AG04449 (cell line): ENCODE measurements at places on chromosomes 2 and 18.
A peak's percentile ranks its signal among the peaks of the same experiment; 100 is the strongest.

GRCh38 chr2:129078548-129078947 is 759.9 kb upstream of the HS6ST1 start:
- DNase-seq = no peak

DNA sequence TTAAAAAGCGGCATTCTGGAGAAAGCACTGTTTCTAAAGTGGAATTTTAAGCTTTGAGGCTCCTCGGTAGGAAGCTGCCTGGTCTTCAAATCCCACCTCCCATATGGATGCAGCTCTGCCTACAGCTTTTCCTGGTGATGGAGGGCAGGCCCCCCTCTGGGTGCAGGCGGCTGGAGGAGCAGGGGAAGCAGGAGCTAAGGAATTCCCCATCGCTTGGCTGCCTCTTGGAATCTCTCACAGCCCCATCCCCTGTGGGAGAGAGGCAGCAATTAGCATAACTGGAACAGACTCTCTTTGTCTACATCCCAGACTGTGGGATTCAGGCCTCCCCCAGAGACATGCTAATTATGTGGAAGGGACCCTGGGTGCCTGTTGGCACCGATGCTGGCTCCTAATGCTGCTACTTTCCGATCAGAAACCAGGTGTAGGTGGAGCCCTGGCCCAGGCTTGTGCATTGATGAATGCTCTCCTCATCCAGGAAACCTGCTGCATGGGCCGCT is 51.3 kb downstream of the LIPG start:
- no peak for DNase-seq

- DNase-seq = no peak
Observed at GRCh38 chr2:48258481-48259149, 271.3 kb upstream of the STON1 start.

DNA sequence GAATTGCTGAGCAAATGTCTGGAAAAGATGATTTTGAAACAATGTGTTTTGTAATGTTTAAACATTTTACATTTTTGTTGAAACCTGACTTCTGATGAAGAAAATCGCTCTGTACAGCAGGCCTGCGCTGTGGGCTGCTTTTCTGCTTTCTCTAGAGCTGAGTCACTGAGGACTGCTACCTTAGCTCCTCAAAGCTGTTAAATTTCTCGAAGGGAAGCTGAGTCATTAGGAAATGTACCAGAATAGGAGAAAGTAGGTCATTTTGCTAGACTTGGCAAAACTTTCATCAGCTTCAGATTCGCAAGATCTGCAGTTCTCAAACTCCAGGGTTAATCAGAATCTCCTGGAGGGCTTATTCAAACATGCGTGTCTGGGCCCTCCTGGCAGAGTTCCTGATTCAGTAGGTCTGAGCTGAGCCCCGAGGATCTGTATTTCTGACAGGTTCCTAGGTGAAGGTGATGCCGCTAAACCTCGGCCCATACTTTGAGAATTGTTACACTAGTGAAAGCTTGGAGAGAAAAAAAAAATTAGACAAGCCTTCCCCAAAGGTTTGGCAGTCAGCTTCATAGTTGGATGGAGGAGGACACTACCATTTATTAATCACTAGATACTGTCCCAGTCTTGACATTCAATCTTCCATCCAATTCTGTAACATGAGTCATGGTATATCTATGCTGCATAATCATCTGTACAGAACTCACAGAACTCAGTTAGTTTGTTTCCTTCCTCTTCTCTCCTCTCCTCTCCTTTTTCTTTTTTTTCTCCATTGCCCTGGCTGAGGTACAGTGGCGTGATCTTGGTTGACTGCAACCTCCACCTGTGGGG is 297.6 kb downstream of the PARD3B start:
- peak; percentile 83 for DNase-seq

DNA sequence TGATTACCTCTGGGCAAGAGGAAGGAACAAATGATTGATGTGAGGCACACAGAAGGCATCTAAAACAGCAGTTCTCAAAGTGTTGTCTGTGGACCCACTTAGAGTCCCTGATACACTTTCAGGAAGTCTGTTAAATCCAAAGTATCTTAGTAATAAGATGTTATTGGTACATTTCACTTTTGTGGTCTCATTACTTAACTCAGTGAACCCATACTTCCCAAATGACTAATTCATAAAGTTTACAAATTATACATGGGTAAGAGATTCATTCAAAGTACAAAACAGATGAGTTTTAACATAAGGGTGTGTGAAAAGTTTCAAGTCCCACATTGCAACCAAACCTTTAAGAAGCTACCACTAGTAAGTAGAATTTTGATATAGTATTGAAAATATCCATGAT is 440.5 kb downstream of the NUP35 start:
- no peak for DNase-seq

- DNase-seq = no peak
Observed at GRCh38 chr18:62759704-62760402, 44.5 kb downstream of the PHLPP1 start.

DNA sequence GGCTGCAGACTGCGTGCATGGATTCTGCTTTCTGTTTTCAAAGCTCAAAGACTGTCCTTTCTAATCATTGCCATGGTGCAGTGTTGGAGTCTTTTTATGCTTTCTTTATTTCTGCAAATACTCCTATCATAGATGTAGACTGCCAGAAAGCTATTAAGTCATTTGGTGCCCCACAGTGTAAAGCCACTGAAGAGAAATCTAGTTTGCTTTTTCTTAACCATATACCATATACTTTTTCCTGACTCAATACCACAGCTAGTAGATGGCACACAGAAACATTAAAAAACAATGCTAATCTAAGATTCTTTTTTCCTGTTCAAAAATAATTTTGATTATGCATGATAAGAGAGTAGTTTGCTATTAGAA is 109.9 kb upstream of the RAB27B start:
- no peak for DNase-seq

GRCh38 chr2:172623249-172623965 is 67.5 kb downstream of the PDK1 start:
- DNase-seq = peak; percentile 45

- no peak for DNase-seq
Observed at GRCh38 chr2:200852605-200853004, 11.9 kb downstream of the CLK1 start.

GRCh38 chr2:44940732-44941464 is 604 bp upstream of the SIX3 start:
- DNase-seq = no peak

- no peak for DNase-seq
Observed at GRCh38 chr2:8544171-8544785, 137.6 kb upstream of the ID2 start.

- no peak for DNase-seq
Observed at GRCh38 chr2:80469428-80469827, 164.9 kb upstream of the LRRTM1 start.

DNA sequence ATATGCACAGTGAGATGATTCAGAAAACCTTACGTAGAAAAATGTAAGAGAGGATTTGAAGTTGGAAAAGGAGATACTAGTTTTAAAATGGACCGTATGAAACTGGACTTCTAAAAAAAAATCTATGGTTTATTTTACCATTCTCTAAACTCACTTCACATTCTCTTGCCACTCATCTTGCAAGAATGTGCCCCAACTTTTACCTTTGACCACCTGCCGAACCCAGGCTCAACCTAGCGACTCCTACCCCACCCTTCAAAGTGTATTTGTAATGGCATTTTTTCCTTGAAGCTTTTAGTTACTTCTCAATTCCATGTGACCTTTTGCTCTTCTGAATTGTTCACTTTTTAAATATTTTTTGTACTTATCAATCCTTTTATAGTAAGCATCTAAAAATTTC is 160.8 kb downstream of the PHLPP1 start:
- DNase-seq = no peak

- DNase-seq = peak; percentile 70
Observed at GRCh38 chr2:173652767-173653431, 298.2 kb downstream of the CDCA7 start.

DNA sequence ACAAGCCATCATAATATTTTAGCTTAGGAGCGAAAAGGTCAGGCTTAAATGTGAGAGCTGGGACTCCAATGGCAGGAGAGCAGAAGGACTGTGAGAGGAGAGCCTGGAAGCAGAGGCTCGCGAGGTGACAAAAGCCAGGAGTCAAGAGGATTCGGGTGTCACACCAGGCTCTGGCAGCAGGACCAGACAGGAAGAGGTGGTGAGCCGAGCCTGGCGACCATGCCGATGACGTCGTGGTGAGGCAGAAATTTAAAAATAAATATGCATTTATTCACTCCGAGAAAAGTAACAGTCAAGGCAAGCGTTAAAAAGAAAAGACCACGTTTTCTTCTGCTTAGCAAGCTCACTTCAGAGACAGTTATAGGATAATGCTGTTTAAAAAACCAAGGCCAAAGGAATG is 31.3 kb upstream of the ZNF236 start:
- DNase-seq = no peak

DNA sequence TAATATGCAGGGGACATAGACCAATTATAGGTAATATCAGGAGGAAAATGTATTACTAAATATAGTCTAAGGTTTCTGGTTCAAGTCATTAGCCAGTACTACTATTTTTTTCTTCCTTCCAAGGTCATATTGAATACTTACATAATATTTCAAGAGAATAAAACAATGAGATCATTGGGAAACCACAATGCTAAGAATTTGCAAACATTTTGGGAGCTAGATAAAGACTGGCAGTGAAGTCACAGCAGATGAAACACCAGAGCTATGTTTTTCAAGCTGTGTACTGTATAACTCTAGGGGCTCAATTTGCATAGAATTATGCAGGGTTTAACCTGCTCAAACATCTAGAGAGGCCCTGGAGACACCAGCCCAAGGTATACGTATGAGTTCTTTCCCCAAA is 80.5 kb upstream of the KCNH7 start:
- DNase-seq = no peak

- no peak for DNase-seq
Observed at GRCh38 chr2:177984749-177985148, 87.8 kb downstream of the PDE11A start.

DNA sequence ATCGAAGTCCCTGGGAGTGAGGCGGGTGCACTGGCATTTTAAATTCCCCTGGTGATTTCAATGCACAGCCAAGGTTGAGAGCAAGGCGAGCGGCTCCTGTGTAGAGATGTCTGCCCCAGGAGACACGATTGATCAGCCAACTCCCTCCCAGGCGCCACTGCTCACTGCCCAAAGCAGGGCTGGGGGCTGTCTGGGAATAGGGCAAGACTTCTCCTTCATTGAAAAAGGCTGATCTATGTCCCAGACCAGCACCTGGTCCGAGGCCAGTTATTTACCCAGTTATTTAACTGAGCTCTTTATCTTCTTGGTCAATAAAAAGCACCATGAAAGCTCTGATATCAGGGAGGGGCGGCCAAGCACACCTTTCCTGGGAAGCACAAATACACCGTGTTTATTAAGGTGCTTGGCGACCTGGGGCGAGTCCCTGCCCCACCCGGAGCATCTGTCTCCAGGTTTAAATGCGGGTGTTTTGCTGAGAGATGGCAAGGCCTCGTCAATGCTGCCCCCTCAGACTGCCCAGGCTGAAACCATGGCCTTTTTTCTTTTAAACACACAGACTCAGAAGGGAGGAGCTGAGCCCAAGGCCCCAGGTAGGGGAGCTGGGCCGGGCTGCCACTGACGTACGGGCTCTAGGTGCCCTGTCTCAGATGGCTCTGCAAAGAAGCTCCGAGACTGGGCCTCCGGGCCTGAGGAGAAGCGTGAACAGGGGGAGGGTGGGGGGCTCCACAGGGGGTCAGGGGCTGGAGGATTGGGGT is 73.9 kb upstream of the HPCAL1 start:
- no peak for DNase-seq

GRCh38 chr2:162198239-162198638 is 45.0 kb downstream of the FAP start:
- no peak for DNase-seq

DNA sequence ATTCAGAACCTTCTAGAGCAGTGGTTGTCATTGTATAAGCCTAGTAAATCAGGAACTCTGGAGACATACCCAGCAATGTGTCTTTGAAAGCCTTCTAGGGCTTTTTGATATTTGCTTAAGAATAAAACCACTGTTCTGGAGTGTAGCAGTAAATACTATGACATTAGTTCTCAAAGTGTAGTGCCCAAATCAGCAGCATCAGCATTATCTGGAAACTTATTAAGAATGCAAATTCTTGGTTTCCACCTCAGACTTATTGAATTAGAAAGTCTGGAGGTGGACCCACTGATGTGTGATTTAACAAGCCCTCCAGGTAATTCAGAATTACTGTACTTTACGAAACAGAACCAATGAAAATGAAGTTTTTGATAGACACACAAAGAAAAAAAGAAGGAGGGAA is 509.7 kb downstream of the SUCLG1 start:
- no peak for DNase-seq

GRCh38 chr2:78589871-78590270 is 435.6 kb upstream of the REG3G start:
- no peak for DNase-seq

- DNase-seq = no peak
Observed at GRCh38 chr2:124025171-124025580, at the start of gene CNTNAP5. CNTNAP5 (plus strand) TSS chr2:124025287; CDS start chr2:124025651, 364 bp downstream.

DNA sequence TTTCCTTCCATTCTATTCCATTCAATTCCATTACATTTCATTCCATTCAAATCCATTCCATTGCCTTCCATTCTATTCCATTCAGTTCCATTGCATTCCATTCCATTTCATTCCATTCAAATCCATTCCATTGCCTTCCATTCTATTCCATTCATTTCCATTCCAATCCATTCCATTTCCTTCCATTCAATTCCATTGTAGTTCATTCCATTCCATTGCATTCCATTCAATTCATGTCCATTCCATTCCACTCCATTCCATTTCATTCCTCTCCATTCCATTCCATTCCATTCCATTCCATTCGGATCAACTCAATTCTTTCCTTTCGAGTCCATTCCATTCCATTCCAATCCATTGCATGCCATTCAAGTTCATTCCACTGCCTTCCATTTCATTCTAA is 1128.3 kb downstream of the RPIA start:
- DNase-seq = no peak

DNA sequence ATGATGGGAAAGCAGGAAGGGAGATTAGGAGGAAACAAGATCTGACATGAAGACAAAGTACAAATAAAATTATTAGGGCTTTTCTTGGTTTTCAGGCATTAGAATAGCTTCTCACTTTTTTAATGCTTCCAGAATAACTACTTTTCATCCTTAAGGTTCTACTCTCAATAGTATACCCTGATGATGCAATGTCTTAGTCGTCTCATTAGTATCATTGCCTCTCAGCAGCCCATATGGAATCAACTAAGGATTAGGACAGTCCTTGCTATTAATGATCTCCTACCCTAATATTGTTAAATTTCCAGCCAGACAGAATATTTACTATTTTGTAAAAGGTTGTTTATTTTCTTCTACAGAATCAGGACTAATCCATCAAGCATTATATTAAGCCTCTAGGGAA is 55.9 kb downstream of the RELCH start:
- DNase-seq = no peak

- DNase-seq = no peak
Observed at GRCh38 chr2:226730481-226730880, 69.1 kb downstream of the IRS1 start.
